Chondrocyte (in vitro differentiated cells): ENCODE measurements at places on chromosomes 1 and 21. TPM values are rescaled to one million over a fixed set of nuclear protein-coding genes. Genes with fewer than 3 reads are reported as not detected.

GRCh38 chr1:3590951-3591865, 20.1 kb downstream of the MEGF6 start:
- DNase-seq: no peak

- no peak for DNase-seq
Measured at GRCh38 chr1:157992031-157992832, 1.2 kb upstream of the KIRREL1 start.

The CYP4Z1 gene
- total RNA-seq: not detected in 3 replicates

The COL16A1 gene
- total RNA-seq: 230 to 272 TPM (median 262 TPM) in 3 replicates

The KLF17 gene
- 0.18 TPM in 1 of 3 replicates, not detected in the others for total RNA-seq
